SK-MEL-5 (cell line): ENCODE measurements at places on chromosomes 1 and 21. TPM values are rescaled to one million over a fixed set of nuclear protein-coding genes. Genes with fewer than 3 reads are reported as not detected.

Gene C1orf94
- not detected in 2 replicates for total RNA-seq

Gene TMPRSS2
- not detected in 2 replicates for total RNA-seq

Gene TAL1
- 0.13 TPM in 2 replicates for total RNA-seq

Gene BRDT
- not detected in 2 replicates for total RNA-seq

Gene KLHL20
- 12.3 and 15.9 TPM in 2 replicates for total RNA-seq

Gene PPOX
- 11.1 and 13.8 TPM in 2 replicates for total RNA-seq

Gene ATP6V1G3
- not detected in 2 replicates for total RNA-seq

Gene ZNF648
- 0.43 and 1.1 TPM in 2 replicates for total RNA-seq

Gene RNF186
- not detected in 2 replicates for total RNA-seq

Gene LY9
- not detected in 2 replicates for total RNA-seq

Gene CYP4Z1
- total RNA-seq: not detected in 2 replicates

Gene HENMT1
- not detected in 2 replicates for total RNA-seq

Gene MRPL20
- total RNA-seq: 112 and 124 TPM in 2 replicates

Gene CYP4A22
- not detected in 2 replicates for total RNA-seq

Gene CRB1
- 0.16 and 0.40 TPM in 2 replicates for total RNA-seq

Gene KCNAB2
- total RNA-seq: 70.3 and 73.6 TPM in 2 replicates

Gene SYCP1
- not detected in 2 replicates for total RNA-seq

Gene C1QTNF12
- total RNA-seq: not detected in 2 replicates

Gene HUNK
- 0.05 and 0.08 TPM in 2 replicates for total RNA-seq

Gene CASQ2
- 0.35 and 0.42 TPM in 2 replicates for total RNA-seq

Gene OSCP1
- 3.2 and 5.2 TPM in 2 replicates for total RNA-seq

Gene FAM151A
- total RNA-seq: not detected in 2 replicates

Gene SLC35A3
- 22.9 and 24.4 TPM in 2 replicates for total RNA-seq

Gene PPM1J
- total RNA-seq: 0.40 and 0.61 TPM in 2 replicates

Gene SPRR2E
- not detected in 2 replicates for total RNA-seq

Gene KPRP
- not detected in 2 replicates for total RNA-seq

Gene PRCC
- total RNA-seq: 30.6 and 34.0 TPM in 2 replicates

Gene PDE9A
- total RNA-seq: 2.9 and 3.1 TPM in 2 replicates

Gene PLCH2
- total RNA-seq: 0.03 TPM in 1 of 2 replicates, not detected in the other

Gene ARF1
- total RNA-seq: 101 and 106 TPM in 2 replicates

Gene PRR9
- not detected in 2 replicates for total RNA-seq

Gene SH3GLB1
- 18.5 and 19.3 TPM in 2 replicates for total RNA-seq

Gene RPTN
- total RNA-seq: not detected in 2 replicates

Gene DMAP1
- 3.3 and 3.4 TPM in 2 replicates for total RNA-seq

Gene AMY2B
- 0.24 and 0.80 TPM in 2 replicates for total RNA-seq

Gene SCCPDH
- 74.3 and 88.0 TPM in 2 replicates for total RNA-seq

Gene COL24A1
- total RNA-seq: not detected in 2 replicates

Gene MCOLN3
- total RNA-seq: 1.9 and 2.0 TPM in 2 replicates

Gene IGSF9
- not detected in 2 replicates for total RNA-seq

Gene FAM3B
- total RNA-seq: not detected in 2 replicates

Gene PLXNA2
- total RNA-seq: 0.34 and 0.53 TPM in 2 replicates
